ENCODE measurements at places on chromosomes 3 and 15. TPM values are rescaled to one million over a fixed set of nuclear protein-coding genes. Genes with fewer than 3 reads are reported as not detected.

GRCh38 chr15:101105059-101105891, 146.6 kb downstream of the CHSY1 start:
- DNase-seq: no peak

DNA sequence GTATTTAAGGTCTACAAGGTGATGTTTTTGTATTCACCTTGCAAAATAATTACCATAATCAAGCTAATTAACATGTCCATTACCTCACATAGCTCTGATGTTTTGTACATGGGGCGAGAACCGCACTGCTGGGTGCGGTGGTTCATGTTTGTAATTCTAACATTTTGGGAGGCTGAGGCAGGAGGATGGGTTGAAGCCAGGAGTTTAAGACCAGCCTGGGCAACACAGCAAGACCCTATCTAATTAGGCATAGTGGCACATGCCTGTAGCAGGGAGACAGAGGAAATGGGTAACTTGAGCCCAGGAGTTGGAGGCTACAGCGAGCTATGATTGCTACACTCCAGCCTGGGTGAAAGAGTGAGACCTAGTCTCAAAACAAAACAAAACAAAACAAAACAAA, 248.2 kb upstream of the NSMCE3 start:
- no peak for DNase-seq

DNA sequence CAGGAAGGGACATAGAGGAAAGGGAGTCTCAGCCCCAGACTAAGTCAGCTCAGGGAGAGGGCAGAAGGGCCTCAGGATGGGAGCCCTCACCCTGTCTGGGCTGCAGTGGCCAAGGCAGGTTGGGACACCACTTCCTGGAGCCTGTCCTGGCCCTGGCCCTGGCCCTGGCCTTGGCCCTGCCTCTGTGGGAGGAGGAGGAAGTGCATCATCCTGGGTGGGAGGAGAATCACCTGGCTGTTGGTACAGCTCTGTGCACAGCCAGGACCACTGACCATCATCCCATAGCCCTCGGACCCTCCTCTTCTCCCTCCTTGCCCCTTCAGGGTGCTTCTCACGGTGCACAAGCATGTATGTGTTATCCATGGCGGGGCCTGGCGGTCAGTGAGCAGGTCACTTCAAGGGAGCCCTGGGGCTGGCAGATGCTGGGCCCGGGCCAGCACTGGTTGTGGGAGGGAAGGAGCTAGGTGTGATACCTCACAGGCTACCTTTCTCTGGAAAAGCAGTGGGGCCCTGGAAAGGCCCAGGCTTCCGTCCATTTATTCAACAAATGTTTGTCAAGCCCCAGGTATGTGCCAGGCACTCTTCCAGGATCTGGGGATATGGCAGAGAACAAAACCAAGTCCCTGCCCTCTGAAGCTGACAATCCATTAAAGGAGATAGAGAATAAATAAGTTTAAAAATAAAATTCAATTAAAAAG, 8.2 kb upstream of the APEH start:
- DNase-seq: no peak

Gene DAZL
- not detected for total RNA-seq

DNA sequence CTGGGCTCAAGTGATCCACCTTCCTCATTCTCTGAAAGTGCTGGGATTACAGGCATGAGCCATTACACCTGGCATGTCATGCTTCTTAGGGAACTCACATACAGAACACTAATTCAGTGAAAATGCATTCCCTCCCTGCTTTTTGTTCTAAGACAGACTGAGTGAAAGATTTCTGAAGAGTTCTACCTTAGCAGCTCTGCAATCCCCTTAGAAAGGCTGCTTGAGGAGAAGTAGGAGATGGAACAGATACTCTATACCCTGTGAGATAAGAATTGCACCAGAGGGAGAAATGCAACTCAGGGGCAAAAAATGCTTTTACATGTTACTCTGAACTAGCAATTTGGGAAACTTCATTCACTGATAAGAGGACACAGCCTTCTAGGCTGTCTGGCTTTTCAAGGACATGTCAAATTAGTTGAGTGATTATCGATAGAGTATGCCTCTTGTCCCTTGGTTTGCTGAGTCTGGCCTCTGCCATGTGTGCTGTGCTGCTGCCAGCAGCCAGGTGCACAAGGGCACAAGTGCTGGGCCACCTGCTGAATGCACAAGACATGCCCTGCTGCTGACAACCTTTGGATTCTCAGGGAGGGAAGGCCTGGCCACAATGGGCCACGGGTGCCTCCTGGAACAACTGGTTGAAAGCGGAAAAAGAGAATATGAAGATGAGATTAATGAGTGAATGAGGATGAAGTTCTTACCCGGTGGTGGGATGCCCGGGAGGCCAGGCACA, 17.8 kb downstream of the UQCC5 start:
- no peak for DNase-seq

GRCh38 chr15:93296759-93297500, 207.9 kb upstream of the RGMA start:
- DNase-seq: no peak

GRCh38 chr3:119099785-119100184, 46.2 kb upstream of the TEX55 start:
- no peak for DNase-seq

Gene CMTM8
- total RNA-seq: 4.4 TPM

- DNase-seq: no peak
Measured at GRCh38 chr3:54193093-54193492, 70.7 kb downstream of the CACNA2D3 start.

Gene ZNF502
- total RNA-seq: 4.1 TPM

DNA sequence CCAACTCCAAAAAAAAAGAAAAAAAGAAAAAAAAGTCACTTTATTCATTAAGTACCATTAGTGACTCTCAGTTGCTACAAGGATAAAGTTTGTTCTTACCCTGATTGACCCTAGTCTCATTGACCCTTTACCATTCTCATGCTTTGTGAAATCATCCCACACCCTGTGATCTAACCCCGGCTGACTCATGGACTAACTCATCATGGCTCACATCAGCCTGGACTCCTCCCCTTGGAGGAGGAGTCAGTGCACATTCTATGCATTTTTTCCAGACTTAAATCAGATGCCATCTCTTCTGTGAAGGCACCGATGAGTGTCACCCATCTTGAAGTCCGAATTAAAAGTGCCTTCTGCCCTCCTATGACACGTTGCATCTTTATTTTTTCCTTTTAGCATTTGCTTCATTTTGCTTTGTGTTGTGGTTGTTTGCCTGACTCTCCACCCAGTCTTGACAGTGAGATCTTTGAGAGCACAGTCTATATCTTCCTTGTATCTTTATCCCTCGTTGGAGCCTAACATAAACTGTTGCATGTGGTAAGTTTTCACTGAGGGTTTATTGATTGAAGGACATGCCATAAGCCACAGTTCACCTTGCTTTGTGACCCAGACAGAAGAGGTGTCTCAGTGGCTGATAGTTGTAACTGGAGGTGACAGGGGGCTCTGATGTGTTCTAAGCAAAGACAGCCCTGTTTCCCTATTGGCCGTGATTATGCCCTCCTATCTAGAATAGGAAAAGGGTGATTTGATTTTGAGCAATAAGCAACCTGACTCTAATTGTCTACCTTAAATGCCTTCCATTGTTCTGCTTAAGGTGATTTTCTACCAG, 72.1 kb downstream of the IL1RAP start:
- DNase-seq: no peak

- no peak for DNase-seq
Measured at GRCh38 chr3:12598890-12599289, 42.0 kb downstream of the MKRN2 start.

Gene CFAP100
- not detected for total RNA-seq

DNA sequence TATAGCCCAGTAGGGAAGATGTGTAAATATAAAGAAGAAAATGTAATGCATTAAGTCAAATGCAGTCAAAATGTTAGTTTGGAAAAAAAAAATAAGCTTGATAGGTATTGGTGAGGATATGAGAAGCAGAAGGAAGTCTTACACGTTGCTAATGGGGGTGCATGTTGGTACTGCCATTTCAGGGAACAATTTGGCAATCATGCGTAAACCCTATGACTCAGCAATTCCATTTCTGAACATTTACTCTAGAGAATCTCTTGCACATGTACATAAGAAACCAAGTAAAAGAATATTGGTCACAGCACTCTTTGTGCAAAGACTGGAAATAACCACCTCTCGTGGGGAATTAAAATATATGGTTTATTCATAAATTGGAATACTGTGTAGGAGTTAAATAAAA, 35.5 kb upstream of the TIMP4 start:
- no peak for DNase-seq

GRCh38 chr3:85681906-85682305, 723.1 kb downstream of the CADM2 start:
- no peak for DNase-seq
